ENCODE measurements at places on chromosomes 6 and 20.

DNA sequence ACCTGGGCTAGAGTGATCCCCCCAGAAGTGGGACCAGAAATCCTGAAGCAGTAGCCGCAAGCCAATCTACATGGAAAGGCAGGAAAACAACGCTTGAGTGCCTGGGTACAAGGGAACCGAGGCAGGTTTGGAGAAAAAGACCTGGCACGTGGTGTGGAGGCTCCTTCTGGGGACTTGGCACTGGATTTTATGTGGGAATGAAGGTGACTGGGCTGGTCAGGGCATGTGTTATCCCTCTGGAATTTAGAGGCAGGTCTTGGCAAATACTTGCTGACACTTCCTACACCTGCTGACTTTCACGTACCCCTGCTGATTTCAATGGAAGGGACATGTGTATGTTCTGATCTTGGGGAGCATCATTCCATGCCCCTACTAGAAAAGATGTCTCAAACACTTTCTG is 25.0 kb upstream of the FAM217A start:
- no peak for DNase-seq

- no peak for DNase-seq
These were observed 162.6 kb downstream of the FAM83B start for GRCh38 chr6:55009131-55009530.

- no peak for DNase-seq
These were observed 290.5 kb upstream of the ZFP64 start for GRCh38 chr20:52482044-52482443.

DNA sequence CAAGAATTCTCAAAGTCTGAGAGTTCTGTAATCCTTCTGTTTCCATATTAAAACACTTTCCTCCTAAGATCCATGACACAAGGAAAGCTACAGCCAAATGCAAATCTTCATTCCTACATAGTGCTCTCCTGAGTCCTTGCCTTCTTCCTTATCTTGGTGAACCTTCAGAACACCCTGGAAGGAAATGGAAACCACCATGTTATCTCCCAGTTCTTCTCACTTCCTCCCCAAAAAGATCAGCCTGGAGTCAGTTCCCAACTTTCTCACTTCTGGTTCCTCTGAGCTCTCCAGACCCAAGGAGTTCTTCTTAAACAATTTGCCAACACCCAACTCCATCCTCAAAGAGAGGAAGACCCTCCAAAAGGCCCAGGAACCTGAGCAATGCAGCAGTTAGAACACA is 193.3 kb upstream of the CCN2 start:
- no peak for DNase-seq

DNA sequence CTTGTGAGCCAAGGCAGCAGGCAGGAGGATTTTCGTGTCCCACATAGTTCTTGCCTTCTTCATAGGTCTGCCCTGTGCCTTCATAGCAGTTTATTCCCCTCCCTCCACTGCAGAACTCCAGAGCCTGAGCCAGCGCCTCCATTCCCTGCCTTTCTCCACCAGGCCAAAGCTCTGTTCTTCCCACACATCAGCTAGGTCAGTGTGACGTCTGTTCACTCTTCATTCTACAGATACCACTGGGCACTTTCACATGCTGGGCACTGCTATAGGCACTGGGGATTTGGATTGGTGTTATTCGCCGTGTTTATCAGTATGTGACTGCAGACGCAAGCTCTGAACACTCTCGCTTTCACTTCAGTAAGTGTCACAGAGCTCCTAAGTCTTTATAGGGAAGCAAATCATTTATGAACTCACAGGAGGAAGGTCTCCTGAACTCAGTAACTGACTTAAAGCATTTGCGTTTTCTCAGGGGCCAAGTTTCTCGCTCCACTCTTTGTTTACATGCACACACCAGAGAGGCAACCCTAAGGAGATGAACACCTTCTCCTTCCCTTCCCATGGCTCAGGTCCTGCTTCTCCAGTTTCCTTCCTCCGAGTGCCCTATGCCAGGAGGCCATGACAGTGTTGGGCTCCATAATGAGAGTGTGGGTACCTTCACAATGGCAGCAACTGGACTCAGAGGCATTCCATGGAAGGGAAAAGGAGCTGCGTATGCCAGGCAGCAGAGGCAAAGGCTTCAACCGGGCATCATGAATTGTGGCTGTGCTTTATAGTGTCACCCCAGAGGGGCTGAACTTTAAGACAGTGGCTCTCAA is 6.3 kb upstream of the APMAP start:
- no peak for DNase-seq

DNA sequence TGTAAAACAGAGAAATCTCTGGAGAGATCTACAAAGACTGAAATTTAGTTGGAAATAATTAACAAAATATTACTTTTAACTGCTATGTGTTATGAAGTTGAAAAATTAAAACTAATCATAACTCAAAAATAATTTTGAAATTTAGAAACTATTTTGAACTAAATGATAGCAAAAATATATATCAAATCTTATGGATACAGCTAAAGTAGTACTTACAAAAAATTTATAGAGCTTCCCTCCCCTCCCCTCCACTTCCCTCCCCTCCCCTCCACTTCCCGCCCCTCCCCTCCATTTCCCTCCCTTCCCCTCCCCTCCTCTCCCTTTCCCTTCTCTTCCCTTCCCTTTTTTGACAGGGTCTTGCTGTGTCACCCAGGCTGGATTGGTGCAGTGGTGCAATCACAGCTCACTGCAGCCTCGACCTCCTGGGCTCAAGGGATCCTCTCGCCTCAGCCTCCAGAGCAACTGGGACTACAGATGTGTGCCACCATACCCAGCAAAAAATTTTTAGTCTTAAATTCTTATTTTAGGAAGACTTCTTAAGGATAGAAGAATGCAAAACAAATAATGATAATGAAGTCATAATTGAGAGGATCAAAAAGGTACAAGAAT is 87.2 kb upstream of the RGS17 start:
- no peak for DNase-seq
